HEK293T (cell line): ENCODE measurements at places on chromosomes 11 and 22.

GRCh38 chr22:31238057-31238456 is 26.0 kb downstream of the LIMK2 start:
- no peak for DNase-seq

- DNase-seq: no peak
These were observed 7.9 kb upstream of the ETS1 start for GRCh38 chr11:128595221-128595620.

DNA sequence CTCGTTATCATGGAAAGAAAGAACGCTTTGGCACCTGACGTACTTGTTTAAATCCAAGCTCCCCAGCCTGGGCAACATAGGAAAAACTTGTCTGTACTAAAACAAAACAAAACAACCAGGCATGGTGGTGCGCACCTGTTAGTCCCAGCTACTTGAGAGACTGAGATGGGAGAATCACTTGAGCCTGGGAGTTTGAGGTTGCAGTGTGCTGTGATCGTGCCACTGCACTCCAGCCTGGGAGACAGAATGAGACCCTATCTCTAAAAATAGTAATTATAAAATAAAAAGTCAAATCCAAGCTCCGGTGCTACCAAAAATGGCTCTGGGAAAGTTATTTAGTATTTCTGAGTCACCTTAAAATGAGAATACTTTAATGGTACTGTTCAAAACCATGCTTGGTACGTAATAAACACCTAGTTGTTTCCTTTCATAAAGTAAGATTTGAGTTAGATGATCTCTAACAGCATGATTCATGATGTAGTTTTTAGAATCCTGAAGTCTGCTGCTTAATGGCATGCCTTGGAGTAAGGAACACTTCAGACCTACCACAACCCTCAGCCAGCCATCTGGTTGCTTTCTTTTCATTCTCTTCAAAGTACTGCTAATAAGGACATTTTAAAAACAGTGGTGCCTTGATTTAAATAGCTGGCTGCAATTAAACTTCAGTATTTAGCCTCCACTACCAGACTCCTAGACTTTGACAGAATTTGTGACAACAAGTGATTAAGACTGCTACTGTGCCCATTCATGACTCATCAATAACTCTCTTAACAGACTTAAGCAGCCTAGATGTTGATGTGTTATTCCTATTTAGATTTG is 8.4 kb downstream of the PPME1 start:
- no peak for DNase-seq

DNA sequence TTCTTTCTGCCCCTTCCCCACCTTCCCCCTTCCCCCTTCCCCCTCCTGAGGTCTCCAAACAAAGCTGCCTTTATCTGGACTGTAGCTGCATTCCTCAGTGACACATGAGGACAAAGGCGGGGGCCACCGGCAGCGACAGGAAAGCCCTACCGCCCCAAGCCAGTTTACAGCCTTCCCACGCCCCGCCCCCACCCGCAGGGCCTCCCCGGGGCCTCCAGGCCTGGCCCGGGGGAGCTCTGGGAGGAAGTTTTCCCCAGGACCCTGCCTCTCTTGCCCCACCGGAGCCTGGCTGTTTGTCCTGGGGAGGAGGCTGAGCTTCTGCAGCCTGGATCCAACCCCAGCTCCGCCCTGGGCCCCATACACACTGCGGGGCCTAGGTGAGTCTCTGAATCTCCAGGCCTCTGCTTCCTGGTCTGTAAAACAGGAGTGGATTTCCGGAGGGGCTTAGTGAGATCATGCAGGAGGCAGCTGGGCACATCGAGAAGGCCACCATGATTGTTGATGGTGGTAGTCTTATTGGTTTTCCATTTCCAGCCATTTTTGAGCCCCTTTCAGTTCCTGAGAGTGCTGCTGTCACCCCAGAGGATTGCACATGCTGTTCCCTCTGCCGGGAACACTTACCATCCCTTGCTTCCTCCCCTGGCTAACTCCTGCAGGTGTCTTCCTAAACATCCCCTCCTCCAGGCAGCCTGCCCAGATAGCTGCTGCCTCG is 130.7 kb downstream of the MN1 start:
- DNase-seq: peak; percentile 39

GRCh38 chr22:44247923-44248892 is 64.5 kb downstream of the SHISAL1 start:
- no peak for DNase-seq

DNA sequence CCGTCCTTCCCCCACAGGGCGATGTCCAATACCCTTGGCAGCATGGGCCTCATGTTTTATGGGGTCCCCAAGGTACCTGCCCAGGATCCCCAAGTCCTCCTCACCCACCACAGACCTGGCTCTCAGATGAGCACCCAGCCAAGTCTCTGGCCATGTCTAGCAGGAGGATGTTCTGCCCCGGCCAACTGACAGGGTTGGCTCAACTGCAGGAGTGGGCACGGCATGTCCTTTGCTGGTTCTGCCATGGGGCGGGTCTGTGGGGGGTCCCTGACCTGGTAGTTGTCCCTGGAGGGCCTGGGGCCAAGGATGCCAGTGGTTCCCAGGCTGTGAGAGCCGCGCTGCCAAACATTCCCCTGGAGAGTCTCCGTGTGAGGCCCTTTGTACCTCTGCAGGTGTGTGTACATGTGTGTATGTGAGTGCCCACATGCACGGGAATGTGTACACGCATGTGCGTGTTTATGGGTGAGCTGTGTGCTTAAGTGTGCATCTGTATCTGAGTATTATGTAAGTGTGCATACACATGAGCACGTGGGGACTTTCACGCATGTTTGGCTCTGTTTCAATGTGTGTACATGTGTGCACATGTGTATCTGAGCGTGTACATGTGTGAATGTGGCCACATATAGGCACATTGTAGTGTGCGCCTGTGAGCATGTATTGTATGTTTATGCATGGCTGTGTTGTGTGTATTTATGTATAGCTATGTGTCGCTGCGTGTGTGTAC is 85.5 kb downstream of the KCNQ1 start:
- no peak for DNase-seq

GRCh38 chr11:61593151-61593550 is 12.3 kb upstream of the SYT7 start:
- no peak for DNase-seq

- DNase-seq: no peak
These were observed 10.1 kb downstream of the PRR14L start for GRCh38 chr22:31739795-31740201.

GRCh38 chr22:41361716-41362310 is 19.9 kb upstream of the TEF start:
- DNase-seq: no peak

DNA sequence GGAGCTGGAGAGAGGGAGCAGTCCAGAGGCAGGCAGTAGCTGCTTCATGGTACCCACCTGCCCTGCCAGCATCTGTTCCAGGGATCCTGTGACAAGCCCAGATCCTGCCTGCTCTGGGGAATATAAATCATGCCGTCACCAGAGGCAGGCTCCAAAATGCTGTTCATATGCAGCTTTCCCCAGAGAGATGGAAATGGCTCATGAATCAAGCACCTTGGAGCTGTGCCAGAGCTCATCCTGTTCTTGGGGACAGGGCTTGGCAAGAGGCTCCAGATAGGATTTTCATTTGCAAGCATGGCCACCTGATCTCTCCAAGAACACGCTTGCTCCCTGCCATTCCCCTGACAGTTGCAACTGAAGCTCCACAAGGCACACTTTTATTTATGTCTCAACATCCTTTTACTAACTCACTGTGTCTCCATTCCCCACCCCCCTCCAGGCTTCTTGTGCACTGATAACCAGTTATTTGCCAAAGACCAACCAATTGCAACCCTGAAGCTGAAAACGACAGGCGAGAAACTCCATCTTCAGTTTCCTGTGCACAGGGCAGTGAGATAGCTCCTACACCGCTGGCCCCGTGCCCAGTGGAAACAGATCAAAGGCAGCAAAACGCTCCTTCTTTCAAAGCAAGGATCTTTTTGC is 115.8 kb upstream of the PITPNB start:
- DNase-seq: no peak

DNA sequence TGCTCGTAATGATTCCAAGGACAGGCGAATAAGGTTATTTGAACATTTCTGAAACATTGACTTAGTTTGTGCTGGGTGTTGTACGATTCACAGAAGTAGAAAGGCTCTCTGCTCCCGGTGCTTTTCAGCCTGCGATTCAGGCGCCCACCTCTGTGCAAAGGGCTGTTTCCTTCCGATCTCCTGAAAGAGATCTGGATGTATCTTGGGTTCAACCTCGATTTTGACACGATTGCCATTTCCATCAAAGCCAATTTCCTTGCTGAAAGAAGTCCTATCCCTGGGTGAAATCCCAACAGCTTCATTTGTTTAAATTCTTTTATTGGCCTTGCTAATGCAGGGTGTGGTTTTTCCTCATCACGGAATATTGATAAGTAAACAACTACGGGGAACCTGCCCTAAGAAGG is 1.1 kb upstream of the ZC3H12C start:
- peak; percentile 17 for DNase-seq

GRCh38 chr11:95684701-95685100 is 104.9 kb downstream of the FAM76B start:
- DNase-seq: no peak

DNA sequence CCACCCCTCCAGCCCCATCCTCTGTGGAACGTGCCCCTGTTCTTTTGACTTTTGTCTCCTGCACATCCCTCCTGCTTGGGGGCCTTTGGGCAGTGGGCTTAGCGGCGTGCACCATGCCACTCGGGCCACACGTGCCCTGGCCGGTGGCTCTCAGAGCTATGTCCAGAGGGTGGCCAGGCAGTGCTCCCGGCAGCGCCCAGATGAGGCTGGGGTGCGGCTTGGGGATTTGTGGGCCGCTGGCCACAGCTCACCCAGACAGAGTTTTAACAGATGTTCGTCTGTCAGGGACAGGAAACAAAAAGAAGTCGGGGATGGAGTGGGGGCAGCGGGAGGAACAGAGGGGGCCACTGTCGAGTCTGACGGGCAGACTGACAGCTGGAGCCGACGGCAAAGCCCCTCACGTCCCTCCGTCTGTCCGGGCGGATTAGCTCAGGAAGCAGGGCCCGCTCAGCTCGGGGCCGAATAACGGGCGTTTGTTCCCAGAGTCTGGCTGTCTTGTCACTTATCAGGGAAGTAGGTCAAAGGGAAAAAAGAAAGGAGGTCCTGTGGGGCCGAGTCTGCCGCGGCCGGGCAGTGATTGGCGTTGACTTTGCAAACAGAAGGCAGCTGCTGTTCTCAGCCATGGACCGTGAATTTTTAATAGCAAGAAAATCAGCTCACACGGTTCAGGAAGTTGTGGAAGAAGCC is 61.6 kb downstream of the LRP5 start:
- no peak for DNase-seq

- no peak for DNase-seq
These were observed 170.2 kb downstream of the BRD1 start for GRCh38 chr22:49657275-49657973.

GRCh38 chr11:113562981-113563461 is 87.8 kb upstream of the DRD2 start:
- DNase-seq: no peak

DNA sequence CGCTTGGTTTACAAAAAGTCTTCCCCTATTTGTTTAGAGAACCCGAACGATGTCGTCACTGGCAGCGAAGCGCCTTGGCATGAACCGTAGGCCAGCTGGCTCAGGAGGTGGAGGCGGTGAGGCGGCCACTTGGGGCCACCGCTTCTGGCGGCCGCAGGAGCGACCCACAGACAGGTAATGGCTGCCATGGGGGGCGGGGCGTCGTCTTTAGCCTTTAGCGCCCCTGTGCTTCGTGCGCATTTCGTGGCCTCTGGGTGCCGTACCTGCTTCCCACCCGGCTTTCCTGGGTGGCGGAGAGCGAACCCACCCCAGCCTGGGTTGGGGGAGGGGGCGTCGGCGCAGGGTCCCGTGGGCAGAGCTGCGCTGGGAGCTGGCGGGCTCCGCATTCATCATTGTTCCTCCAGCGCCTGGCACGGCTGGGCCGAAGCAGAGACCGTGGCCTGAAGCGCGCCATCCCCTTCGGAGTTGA is 469 bp upstream of the OSBP2 start:
- DNase-seq: peak; percentile 66

DNA sequence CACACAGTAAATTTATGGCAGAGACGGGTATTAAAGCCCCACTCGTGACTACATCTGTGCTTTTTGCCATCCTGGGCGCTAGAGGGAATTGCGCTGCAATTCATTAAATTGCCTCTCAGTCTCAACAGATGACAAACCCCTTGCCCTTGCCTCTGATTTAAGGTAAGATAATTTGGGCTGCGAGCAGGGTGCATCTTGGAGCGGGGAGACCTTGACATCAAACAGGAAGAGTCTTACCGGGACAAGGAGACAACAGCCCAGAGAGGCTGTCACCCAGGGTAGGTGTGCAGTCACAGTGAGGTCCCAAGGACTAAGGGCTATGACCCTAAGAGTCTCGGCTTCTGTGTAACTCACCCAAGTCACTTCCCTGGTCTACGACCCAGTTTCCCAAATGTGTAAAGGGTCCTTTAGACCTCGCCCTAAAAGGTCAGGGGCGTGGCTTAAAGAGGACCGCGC is 449 bp upstream of the TOM1 start:
- peak; percentile 59 for DNase-seq

DNA sequence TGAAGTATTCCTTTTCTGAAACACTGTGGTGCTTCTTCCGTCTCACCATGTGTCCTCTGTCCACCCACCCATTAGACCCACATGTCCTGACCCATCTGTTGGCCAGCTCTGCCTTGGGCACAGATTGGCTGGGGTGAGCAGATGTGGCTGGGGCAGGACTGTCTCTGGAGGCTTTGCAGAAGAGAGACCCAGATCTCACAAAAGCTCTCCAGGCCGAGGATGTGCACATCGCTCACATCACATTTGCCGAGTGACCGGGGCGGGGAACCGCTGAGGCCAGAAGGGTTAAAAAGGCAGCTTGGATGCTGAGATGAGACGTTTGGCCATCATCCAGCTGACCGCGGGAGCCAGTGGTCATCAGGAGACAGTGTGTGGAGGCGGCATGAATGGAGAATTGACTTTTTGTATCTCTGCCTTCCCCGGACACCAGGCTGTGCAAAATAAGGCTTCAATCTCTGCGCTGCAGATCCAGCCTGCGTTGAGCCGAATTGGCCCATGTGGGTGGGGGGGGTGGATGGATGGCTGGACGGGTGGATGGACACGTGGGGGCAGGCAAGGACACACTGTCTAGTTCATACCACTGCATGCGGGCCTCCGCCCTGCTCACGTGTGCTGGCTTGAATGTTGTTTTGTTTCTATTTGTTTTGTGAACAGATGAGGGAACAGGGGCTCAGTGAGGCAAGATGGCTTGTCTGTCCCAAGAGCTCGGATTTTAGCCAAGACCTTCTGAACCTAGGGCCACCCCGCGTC is 6.1 kb downstream of the IFITM10 start:
- DNase-seq: no peak

DNA sequence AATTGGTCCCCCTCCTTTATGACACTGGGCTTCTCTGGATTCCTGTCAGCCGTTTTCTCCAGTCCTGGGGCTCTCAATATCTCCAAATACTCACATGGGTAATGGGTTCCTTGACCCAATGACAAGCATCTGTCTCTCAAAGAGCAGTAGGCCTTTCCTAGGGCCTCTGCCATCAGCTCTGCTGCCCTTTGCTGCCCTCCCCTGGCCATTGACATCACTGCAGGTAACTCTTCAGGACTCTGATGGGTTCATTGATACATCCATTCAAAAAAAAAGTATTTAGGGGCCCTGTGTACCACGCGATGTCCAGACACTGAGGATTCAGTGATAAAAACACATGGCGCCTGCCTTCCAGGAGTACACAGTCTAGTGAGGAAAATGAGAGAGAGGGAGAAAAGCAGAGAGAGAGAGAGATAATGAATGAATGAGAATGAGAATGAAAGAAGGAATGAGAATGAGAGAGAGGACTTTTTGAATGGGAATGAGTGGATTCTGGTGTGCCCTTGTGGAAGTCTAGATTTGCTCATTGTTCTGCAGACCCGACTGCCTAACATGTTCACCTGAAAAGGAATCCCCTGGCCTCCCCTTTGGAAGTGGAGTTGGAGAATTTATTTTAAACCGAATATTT is 42.6 kb upstream of the OLFML1 start:
- DNase-seq: peak; percentile 74

- peak; percentile 10 for DNase-seq
These were observed 687 bp downstream of the ALKBH8 start for GRCh38 chr11:107564877-107565218.
